COLO829 (cell line): ENCODE measurements at places on chromosomes 7 and 10.

DNA sequence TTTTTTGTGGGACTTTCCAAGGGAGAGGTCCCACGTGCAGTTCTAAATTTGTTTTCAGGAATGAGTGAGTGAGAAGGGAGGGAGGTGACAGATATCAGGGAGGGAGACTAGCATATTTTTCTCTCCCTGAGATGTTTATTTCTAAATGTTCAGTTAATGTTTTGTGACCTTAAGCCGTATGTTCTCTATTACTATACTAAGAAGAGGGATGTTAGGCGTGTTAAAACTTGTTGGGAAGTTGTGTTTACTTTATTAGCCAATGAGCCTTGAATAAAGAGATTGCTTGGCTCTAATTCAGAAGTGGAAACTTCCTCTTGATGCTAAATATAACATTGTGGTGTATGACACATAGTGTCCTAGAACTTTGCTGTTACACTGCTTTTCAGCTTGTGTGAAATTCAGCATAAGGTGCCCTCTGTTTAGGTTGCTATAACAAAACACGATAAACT, 37.3 kb downstream of the DNAH11 start:
- DNase-seq = no peak

GRCh38 chr10:117684046-117684610, 141.6 kb downstream of the EMX2 start:
- DNase-seq = no peak

- DNase-seq = no peak
Measured at GRCh38 chr7:150334108-150334507, 7.3 kb downstream of the RARRES2 start.

GRCh38 chr7:587767-588166, 68.1 kb upstream of the PDGFA start:
- DNase-seq = no peak

GRCh38 chr7:102061981-102062390, 224.7 kb upstream of the SH2B2 start:
- no peak for DNase-seq

- no peak for DNase-seq
Measured at GRCh38 chr7:46486256-46487206, 565.5 kb upstream of the IGFBP3 start.

- DNase-seq = no peak
Measured at GRCh38 chr10:10327934-10328333, 689.7 kb upstream of the CELF2 start.

- DNase-seq = no peak
Measured at GRCh38 chr7:133293384-133294160, 40.7 kb downstream of the EXOC4 start.

DNA sequence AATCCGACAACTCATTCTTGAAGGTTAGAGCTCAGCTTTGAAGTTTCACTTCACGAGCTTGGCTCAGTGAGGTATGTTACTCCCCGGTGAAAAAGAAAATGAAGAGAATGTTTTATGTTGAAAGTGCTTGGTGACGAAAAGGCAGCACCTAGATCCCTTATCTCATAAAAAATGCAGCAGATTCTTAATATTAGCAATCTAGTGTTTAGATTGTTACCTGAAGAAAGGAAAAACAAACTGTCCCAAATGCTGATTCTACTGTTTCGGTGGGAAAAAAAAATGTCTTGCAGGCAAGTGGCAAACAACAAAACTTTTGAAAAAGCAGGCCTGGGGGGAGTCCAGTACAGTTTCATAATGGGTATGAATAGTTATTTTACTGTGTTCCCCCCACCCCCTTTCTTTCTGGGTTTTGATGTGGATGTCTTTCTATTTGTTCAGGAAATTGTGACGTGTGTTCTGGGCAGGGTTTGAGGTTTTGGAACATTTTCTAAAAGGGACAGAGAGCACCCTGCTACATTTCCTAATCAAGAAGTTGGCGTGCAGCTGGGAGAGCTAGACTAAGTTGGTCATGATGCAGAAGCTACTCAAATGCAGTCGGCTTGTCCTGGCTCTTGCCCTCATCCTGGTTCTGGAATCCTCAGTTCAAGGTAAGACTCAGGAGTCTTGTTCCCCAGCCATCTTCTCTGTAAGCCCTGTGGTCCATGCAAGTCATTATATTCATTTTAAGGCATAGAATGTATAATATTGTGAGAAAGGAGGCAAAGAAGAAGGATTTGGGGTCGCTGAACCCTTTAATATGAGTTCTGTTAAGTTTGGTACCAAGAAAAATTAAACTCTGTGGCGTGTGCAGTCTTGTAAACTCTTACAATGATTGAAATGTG, at the start of gene SRGN:
Gene SRGN, plus strand, starts transcription at position 514 of the 881 bp plus-strand sequence. Its CDS starts 55 bp downstream, at position 569.
- no peak for DNase-seq

DNA sequence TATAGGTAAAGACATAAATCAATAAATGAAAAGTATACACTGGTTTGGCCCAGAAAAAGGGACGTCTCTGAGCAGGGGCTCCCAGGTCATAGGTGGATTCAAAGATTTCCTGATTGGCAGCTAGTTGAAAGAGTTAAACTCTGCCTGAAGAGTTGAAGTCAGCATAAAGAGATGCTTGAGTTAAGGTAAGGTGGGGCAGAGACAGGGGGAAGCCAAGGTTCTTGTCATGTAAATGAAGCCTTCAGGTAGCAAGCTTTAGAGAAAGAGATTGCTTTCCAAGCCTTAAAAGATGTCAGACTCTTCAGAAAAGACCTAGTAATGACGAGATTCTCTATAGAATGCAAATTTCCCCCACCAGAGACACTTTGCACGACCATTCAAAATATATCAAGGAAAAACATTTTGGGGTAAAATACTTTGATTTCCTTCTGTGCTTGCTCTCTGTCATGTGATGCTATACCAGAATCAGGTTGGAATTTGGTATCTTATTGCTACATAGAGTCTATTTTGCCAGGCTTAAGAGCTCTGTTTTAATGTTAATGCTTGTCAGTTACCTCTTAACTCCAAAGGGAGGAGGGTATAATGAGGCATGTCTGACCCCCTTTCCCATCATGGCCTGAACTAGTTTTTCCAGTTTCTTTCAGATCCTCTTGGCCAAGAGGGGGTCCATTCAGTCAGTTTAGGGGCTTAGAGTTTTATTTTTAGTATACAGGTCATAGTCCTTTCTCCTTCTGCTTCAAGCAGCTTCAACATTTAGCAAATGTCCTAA, 429.6 kb downstream of the ADRA2A start:
- no peak for DNase-seq

DNA sequence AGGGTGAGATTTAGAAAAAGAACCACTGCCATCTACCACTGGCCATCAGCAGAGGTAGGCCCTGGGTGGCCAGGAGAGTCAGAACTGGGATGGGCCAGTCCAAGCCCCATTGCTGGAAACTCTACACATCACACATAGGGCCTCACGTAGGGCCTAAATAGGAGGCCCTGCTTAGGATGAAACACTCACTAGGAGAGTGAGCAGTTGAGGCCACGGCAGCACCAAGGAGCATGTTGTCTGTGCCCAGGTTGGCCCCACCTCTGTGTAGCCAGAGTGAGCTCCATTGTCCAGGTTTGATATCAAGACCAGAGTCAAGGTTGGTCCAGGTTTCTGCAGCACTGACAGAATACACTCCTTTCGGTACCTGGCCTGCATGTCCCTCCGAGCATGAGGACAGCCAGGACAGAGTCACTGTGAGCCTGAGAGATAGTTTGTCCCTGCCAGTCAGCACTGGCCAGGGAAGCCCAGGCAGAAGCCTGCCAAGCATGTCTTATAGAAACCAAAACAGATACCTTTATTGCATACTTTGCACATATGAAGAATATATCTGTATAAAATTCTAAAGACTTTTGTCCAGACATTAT, 77.9 kb upstream of the CAMK2B start:
- DNase-seq = no peak

- DNase-seq = no peak
Measured at GRCh38 chr10:4141471-4141870, 356.5 kb upstream of the KLF6 start.

DNA sequence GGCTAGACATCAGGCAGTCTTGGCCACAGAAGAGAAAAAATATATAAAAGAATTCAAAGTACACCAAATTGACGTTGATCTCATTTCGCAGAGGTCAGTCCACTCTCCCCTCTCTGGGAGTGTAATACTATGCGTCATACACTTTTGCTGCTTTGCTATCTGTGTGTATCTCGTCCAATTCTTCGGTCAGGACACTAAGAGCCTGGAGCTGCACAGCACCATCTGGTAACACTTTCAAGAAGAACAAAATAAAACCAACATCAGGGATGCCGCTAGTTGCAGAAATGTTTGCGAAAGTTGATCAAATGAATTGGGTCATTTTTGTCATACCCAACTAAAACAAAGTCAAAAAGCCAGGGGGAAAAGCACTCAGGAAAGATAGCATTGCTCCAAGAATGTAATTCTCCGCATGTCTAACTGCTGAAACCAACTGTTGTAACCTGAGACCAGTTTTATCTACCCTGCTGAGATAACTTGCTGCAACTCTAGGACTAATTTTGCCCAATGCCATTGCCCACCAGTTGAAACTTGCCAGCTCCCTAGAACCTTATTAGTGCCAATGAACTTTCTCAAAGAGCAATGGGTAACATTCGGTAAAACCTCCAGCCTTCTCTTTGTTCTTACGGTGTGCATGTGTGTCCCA, 23.0 kb downstream of the TMEM176A start:
- no peak for DNase-seq

- peak; percentile 9 for DNase-seq
Measured at GRCh38 chr10:69061305-69062161, 26.4 kb upstream of the SRGN start.

DNA sequence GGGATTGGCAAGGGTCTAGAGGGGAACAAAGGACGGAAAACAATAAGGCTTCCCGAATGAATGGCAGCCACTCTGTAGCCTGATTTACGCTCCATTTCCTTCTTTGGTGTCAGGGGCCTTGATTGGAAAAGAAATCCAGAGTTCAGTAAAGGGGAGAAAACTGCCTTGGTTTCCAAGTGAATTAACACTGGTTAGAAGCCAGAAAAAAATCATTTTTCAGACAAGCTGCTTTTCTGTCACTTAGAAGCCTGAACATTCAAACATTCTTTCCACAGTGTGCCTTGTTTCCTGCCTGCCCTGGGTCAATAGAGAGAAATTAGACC, 283 bp upstream of the TRDMT1 start:
- DNase-seq = no peak

- no peak for DNase-seq
Measured at GRCh38 chr7:41628901-41629300, 74.0 kb downstream of the INHBA start.

DNA sequence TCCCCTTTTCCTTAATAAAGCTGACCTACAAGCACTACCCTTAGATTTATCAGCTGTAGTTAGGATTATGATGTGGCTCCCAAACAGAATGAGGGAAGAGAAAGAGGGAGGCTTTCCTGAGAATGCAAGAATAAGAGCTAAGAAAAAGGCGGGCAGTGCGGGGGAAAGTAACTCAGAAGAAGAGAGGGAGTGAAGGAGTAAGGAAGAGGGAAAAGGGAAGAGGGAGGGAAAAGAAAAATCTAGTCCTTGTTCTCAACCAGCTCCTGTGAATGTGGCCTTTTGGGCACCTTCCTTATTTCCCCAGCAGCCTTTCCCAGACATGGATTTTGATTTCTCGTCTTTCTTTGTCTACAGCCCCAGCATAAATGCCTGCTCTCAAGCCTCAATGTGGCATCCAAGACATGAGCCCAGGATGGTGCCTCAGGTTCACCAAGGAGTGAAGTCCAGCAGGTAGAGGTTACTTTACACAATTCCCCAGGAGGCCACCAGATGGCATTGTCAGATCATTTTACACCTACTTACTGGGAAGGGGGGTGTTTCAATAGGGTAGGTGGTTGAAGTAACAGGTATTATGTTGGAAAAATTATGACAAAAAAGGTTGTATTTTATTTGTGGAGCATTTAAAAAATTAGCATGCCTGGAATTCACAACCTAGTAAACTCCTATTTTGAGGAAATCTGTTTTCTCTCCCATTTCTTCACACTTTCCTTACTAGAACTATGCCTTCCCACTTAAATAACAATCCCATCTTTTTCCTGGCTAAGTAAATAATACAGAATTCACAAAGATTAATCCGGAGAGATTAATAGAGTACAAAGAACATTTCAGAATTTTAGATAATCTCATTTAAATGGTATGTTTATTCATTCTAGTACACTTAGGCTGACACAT, 106.5 kb downstream of the HTR7 start:
- DNase-seq = peak; percentile 34

DNA sequence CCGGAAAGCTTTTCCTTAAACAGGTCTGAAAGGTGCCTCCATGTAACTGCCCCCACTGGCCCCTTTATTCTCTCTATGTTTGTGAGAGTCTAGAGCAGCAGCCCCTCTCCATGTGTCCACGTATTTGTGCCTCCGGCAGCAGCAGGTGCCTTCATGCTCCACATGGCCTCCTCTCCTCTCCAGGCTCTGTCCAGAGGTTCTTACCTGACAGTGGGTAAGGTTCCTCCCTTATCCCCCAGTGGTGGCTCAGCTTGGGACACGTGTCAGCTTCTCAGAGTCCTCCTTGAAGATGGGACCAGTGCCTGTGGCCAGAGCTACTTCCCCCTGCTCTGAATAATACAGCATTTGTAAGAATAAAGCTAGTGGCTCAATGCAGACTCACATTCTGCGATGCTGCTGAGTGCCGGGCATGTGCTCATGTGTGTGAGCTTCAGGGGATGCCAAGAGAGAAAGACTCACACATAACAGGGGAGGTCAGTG, 7.9 kb downstream of the CALML3 start:
- DNase-seq = no peak

DNA sequence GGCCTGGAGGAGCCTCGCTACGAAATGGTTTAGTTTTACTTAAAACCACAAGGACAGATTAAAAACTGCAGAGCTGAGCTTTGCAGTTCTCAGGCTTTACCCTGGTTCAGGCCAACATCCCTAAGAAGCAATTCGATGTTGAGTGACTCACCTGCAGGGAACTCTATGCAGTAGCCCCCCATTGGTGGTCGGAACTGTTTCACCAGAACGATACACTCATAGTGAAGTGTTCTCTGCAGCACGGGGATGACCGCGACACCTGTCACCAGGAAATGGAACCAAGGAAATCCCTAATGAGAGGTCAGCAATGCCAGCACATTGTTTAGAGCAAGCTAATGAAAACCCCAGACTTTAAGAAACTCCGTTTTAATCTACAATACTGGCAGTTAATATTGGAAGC, 18.0 kb downstream of the NUDT5 start:
- no peak for DNase-seq

DNA sequence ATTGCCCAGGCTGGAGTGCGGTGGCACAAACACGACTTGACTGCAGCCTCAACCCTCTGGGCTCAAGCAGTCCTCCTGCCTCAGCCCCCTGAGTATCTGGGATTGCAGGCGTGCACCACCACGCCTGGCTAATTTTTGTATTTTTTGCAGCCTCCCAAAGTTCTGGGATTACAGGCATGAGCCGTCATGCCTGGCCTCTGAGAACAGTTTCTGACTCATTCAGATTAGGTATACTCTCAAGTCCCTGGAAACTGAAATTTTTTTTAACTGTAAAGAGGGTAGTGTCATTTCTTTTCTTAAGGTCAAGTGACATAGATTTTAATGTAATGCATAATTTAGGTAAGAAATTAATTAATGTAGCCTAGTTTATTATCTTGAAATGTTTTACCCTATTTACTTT, 104.7 kb downstream of the SEPTIN7 start:
- no peak for DNase-seq

GRCh38 chr7:155405399-155406318, 52.3 kb upstream of the EN2 start:
- peak; percentile 10 for DNase-seq

GRCh38 chr10:17747883-17748550, 4.0 kb upstream of the TMEM236 start:
- DNase-seq = peak; percentile 38
